AG10803 (cell line): ENCODE measurements at places on chromosomes 7 and 10.
A peak's percentile ranks its signal among the peaks of the same experiment; 100 is the strongest.

- DNase-seq: no peak
Measured at GRCh38 chr10:32061440-32061839, 5.2 kb upstream of the KIF5B start.

DNA sequence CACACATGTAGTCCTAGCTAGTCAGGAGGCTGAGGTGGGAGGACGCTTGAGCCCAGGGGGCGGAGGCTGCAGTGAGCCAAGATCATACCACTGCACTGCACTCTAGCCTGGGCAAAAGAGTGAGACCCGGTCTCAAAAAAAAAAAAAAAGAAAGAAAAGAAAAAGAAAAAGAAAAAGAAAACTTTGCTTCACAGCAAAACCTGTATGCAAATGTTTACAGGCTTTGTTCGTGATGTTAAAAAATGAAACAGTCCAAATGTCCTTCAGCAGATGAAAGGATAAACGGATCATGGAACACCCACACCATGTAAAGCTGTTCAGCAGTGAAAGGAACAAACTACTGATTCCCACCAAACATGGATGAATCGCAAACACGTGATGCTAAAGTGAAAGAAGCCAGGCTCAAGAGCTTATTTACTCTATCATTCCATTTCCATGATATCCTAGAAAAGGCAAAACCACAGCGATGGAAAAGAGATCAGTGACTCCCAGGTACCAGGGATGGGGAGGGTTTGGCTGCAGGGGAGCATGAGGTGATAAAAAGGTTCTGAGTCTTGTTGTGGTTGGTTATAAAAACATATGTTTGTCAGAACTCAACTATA is 15.1 kb downstream of the LRRC20 start:
- DNase-seq: peak; percentile 48

DNA sequence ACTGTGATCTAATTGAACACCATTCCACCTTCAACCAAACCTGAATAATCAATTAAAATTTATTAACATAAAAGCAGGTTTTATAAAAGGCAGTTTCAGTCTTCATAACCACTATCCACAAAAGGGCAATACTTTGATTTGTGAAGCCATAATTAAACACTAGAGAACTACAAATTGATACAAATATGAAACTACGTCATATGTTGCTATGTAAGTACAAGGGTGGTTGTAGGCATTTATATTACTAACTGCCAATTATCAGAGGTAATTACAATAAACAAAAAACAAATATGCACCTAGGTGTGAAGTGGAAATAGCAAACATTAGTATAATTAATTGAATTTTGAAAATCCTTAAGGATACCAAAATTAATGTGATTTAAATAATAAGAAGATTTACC is 368.5 kb upstream of the PCDH15 start:
- DNase-seq: no peak

DNA sequence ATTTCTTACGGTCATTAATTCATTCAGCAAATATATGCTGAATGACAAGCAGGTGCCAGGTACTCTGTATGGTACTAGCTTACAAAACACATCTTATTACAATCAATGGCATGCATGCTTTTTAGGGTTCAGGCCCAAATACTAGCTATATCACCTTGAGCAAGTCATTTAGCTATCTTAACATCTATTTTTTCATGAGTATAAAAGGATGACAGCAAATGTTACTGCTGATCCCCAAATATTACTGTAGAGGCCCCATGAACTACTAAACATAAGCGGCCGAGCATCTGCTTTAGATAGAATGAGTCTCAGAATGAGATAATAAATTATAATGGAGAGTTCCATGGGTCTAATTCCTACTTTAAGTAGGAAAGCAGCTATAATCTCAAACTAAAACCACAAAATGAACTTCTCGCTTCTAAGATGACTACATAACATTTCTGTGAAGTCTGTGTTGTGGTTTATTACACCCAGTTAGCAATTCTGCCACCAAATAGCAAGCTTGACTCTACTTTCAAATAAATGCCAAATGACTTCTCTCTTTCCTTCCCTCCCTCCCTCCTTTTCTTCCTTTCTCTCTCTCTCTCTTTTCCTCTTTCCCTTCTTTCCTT is 113.7 kb upstream of the LRRN3 start:
- DNase-seq: no peak

GRCh38 chr7:156735851-156736250 is 95.3 kb downstream of the RNF32 start:
- DNase-seq: no peak

DNA sequence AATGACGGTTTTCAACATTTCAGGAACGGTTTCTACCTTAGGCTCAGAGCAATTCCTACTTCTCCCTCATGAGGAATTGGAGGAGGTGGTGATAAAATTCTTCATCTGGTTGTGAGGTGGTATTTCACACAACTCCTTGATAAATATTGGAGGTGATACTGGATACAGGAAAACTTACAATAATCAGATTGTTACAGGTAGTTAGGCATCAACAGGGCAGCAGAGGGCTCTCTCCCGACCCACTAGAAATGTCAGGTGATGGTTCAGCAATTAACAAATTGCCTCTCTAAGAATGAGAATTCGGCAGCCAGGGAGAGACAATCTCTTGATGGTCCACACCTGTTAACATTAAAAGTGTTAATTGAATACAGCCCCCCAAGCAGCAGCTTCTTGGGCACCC is 22.6 kb downstream of the ZNF786 start:
- DNase-seq: no peak

GRCh38 chr7:42035210-42035609 is 201.8 kb downstream of the GLI3 start:
- DNase-seq: peak; percentile 47

DNA sequence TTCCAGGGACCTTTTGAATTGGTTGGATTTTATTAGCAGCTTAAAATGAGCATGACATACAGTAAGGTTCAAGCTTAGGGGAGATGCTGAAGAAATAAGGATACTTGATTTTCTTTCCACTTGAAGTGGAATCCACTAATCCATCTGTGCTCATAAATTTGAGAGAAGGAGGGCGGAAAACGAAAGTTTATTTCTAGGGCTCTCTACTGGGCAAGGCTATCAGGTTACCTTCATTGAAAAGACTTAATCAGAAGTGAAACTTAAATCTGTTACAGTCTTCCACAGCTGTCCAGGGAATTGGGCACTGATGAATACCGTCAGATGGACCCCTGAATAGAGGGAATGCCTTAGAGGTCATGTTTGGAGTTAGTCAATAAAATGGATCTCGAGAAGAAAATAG is 21.8 kb downstream of the AUTS2 start:
- no peak for DNase-seq

GRCh38 chr7:84297616-84298015 is 103.0 kb upstream of the SEMA3A start:
- DNase-seq: peak; percentile 54

DNA sequence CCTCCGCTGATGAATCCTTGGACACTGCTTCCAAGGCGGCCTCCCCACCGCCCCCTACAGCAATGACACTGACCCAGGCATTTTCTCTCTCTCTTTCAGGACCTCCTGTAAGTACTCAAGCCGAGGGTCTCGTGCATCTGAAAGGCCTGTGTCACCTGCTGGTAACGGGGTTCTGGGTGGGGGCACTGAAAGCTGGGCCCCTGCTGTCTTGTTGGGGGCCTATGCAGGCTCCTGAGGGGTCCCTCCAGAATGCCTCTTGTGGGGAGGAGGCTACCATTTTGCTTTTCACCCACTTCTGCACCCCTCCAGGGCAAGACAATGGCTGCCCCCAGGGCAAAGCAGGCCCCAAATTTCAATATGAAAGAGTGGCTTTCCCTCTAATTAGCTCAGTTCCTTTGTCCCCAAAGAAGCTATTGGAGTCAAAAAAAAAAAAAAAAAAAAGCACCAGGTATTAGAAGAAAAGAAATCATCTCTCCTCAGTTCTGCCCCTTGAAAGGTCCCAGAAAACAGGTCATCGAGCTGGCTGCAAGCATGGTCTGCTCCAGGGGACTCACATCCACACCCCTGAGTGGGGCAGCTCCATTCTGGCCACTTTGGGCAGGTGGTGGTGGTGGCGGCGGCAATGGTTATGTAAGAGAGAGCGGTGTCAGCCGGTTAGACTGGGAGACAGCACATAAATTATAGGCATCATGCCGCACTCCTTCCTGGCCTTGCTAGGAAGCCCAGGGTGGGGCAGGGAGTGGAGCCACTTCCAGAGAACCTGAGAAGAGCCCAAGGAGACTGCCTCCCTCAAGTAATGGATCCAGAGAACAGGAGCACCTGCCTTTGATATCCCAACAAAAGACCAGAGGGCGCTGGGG is 66.2 kb downstream of the COL13A1 start:
- DNase-seq: no peak

DNA sequence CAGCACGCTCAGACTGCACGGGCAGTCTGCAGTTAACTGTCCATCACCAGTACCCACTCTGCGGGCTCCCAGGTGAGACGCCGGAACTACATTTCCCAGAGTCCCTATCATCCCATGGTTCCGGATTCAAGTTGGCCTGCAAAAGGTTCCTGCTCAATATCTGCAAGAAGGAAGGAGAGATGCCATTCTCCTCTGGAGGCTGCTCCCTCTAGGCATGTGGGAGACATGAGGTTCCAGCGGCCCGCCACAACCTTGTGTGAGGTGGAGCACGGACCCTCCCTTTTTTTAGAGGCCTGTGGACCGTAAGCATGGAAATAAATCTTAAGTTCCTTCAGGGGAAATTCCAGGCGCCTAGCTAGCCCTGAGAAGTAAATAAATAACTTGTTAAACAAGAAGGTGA is 29.7 kb downstream of the NUP42 start:
- DNase-seq: no peak

DNA sequence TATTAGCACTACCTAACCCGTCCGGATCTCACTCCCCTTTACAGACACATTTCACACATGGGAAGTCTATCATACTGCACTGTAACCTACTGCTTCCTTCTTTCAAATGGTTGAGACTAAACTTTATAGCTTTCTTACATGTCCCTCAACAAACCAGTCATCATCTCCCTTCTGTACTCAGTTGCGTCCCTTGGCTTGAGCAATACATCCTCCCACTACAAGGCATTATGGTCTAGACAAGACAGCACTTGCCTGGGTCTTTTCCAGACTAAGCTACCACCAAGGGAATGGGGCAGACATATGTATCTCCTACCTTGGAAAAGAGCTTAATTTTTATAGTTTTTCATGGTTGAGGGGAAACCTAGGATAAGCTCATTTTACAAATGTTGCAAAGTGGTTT is 575.2 kb downstream of the KCNMA1 start:
- no peak for DNase-seq

GRCh38 chr10:93963434-93963833 is 30.3 kb upstream of the PLCE1 start:
- no peak for DNase-seq

DNA sequence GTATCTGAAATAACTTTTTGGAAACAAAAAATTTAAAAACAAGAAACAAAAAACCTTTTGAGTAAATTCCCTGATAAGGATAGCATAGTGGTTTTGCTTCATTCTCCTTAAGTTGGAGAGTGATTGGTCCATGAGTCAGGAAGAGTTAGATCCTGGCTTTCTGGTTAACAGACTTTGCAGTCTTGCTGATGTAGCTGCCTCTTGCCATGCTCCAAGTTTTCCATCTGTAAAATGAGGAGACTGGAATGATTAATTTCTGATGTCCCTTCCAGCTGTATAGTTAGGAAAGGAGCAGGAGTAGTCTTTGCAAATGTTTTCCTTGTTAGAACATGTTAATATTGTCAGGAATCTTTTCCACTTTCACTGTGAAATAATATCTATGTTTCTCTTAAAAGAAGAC is 266.6 kb downstream of the DNAJB9 start:
- no peak for DNase-seq

- DNase-seq: peak; percentile 3
Measured at GRCh38 chr10:98088186-98088971, 46.1 kb upstream of the R3HCC1L start.

- DNase-seq: no peak
Measured at GRCh38 chr10:42934351-42934811, 142.5 kb upstream of the RET start.

DNA sequence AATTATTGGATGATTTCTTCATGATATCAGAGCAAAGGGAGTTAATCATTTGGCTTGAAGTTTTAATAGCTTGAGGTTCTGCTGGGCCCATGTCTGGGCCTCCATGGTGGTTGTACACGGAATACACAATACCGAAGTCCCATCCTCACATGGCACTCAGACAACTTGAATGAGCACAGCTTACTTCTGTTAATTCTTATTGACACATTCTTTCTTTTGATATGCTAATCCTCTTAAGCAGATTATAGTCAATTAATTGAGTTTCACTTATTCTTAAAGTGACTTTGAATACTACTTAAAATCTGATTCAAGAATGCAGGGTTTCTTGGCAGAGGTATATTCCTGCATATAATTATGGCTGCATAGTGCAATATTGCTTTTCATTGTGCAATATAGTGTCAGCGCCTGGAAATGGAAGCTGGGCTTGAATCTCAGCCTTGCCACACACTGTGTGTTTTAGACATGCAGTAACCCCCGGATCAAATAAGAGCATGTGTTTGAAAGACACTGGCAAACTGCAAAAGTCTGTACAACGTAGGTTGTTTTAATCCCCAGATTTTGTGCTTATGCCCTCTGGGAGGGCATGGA is 543.5 kb upstream of the ADARB2 start:
- DNase-seq: no peak

DNA sequence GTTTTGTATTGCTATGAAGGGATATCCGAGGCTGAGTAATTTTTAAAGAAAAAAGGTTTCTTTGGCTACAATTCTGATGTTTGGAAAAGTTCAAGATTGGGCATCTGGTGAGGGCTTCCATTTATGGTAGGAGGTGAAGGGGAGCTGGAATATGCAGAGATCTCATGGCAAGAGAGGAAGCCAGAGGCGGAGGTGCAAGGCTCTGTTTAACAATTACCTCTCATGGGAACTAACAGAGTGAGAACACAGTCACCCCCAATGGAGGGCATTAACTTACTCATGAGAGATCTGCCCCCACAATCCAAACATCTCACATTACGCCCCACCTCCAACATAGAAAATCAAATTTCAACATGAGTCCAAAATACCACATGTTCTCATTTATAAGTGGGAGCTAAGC is 62.0 kb downstream of the AKR1D1 start:
- no peak for DNase-seq

DNA sequence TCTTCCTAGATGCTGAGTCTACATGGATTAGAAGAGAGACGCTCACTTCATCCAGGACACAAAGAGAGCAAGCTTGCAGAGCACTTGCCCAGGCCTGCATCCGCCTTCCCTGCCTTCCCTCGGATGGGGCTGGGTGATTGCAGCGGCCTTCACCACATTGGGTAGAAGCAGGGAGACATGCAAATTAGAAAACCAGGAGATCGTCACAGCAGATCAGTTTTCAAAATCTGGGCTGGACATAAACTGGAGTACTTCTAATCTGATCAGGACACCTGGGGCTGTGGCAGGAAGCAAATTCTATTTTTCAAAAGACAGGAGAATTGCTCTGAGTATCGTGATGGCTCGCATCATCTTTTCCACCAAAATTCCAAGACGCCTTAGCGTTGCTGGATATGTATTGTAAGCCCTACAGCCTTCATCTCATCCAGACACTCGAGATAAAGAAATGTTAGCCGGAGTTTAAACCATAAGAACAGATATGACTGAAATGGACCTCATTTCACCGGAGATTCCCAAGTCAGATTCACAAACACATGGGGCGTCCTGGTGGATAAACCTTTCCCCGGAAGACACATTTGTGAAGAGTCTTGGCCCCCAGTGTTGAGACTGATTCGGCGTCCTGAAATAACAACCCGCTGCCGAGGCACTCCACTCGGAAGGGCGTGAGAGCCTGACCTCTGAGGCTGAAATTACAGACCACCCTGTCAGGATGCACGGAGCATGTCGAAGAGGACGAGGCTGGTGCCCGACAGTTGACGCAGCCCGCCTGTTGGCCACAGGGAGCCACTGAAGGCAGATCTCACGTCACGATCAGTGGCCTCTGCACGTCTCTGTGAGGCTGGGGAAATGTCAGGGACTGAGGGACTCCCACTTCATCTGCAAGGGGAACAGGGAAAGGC is 91.2 kb upstream of the PARD3 start:
- no peak for DNase-seq
